ENCODE measurements at places on chromosomes 2 and 18.

DNA sequence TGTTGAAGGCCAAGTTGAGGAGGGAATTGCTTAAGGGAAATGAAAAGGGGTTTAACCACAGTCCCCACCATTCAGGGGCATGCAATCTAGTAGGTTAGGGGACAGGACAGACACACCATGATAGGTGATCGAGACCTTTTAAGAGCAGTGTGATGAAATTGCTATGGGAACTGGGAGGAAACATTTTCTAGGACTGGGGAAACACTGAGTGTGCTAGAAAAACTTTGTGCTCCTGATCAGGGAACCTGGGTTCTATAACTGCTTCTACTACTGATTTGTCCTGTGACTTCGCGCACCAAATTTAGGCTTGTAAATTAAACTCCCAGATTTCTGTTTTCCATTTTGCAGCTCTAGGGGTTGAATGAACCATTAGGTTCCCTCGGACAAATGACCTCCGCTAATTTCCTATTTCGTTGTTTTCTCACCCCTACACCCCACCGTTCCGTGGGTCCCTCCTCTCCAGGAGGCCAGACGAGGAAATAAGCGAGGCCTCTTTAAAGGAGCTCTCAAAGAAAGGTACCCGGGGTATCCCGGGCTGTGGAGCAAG, 371 bp upstream of the LCLAT1 start:
- DNase-seq = no peak

GRCh38 chr2:185644828-185645227, 93.8 kb upstream of the FSIP2 start:
- DNase-seq = no peak

DNA sequence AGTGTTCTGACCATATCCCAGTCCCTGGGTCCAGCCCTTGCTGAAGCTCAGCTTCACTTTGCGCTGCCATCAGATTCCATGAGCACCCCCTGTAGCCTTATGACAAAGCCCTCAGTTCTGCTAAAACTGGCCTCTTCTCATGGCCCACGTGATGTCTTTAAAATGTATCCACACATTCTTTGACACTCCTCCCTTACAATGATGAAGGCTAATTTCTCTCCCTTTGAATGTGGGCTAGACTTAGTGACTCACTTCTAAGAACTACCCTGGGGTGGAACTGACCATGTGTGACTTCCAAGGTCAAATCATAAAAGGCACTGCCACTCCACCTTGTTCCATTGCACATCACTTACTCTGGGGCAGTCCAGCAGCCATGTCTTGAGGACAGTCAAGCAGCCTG, 45.4 kb upstream of the GORASP2 start:
- no peak for DNase-seq

GRCh38 chr2:119260646-119261492, 37.2 kb downstream of the STEAP3 start:
- no peak for DNase-seq

- no peak for DNase-seq
Observed at GRCh38 chr2:22822835-22823234, 562.1 kb upstream of the KLHL29 start.

DNA sequence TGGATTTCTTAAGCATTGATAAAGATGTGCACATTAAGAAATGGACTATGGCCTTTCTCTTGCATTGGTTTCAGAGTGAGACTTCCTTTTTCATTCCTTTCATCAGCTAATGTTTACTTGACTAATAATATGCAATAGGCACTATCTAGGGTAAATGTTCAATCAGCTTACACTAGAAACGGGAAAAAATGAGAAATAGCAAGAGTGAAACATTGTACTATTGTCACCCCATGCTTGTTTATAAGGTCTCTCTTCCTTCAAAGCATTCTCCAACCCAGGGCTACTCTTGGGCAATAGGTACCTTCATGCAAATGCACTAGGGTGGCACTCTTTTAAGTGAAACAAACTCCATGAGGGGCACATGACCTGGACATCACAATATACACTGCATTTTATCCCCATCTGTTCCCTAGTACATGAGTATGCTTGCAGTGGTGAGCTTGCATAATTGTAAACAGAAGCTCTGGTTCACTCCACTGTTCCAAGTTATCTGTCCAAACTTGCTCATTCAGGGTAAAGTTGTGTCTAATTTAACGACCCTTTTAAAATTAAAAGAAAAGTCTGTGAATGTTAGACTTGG, 402.3 kb downstream of the ERBB4 start:
- no peak for DNase-seq

- DNase-seq = no peak
Observed at GRCh38 chr18:56542476-56542875, 95.9 kb downstream of the TXNL1 start.

DNA sequence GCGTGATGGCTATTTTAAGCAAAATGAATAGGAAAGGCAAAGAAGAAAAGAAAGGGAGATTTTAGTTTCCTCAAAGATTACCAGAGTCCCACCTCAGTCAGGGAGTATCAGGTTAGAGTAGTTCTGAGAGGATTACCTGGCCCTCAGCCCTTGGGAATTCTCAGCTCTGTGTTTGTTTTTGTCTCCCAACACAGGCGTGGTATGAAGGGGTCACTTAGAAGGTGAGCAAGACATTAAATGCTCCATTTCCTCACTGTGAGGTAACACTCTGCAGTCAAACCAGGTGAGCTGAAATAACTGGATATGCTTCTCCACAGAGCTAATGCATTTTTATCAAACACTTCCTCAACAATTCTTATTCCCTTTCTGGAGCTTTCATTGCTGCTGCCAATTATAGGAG, 232.2 kb downstream of the IKZF2 start:
- no peak for DNase-seq
